Dermis microvascular lymphatic vessel endothelial cell (primary cell): ENCODE measurements at places on chromosomes 11 and 22.

DNA sequence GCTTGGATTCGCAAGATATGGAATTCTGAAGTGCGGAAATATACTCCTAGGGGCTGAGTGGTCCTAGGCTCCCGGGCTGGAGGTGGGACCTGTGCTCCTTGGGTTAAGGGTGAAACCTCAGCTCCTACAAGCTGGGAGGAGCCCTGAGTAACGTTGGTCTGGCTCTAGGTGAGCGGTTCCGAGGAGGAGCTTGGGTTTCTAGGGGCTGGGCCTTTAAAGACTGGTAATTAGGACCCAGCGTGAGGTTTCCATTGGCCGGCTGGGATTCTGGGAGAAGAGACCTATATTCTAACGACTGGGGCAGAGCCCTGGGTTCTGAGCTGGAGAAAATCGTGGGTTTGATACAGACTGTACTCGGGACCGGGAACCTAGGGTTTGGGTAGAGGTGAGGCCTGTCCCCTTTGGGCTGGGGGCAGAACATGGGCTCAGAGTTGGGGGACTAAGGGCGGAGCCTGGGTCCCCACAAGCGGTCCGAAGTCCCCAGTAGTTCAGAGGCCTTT is 882 bp upstream of the MAP4K2 start:
- no peak for DNase-seq

DNA sequence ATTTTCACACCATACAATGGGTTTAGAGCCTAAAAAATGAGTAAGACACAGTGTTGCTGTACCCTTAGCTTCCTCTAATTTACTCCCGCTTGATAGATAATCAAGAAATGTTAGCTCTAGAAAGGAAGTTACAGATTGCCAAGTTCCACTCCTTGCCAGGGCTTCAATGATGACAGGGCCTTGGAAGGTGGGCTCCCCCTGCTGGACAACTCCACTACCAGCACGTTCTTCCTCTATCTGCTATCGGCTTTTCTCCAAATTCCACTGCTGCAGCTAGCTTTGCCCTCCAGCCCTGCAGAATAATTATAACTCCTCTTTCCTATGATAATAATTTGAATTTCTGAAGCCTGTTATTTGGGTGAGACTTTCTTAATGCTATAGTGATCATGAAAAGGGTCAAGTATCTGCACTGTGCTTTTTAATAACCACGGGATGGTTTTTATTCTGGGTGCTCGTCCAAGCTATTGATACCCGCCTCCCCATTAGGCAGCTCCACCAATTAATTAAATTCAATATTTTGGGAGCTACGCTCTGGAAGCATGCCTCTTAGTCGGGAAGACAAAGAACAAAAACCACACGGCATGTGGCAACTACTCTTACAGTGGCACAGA is 9.0 kb downstream of the SYN3 start:
- DNase-seq: peak; percentile 66

DNA sequence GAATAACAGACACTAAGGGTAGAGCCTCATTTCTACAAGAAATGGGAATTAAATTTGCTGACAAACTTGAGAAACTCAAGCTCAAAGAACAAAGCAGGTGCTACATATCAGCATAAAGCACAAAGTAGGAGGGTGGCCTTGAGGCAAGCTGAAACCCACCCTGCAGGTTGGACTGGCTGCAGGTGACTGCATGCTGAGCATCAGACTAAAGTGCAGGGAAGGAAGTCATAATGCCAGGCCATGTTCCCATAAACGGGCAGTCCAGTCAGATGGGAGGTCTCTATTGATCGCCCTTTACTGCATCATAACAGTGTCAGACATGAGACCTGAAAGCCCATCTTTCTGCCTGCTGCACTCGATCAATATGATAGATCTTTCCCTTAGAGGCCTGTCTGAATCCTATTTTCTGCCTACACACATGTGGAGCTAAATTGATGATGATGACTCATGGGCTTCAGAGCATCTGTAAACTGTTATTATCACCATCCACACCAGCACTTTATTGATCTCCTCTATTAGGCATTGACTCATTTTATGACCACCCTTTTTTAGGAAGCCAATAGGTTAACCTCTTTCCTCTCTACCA is 224.5 kb upstream of the DDI1 start:
- no peak for DNase-seq

- DNase-seq: no peak
These were observed 436.9 kb downstream of the GUCY1A2 start for GRCh38 chr11:106581399-106581798.

- no peak for DNase-seq
These were observed 139.0 kb upstream of the GUCY1A2 start for GRCh38 chr11:107157146-107157808.

DNA sequence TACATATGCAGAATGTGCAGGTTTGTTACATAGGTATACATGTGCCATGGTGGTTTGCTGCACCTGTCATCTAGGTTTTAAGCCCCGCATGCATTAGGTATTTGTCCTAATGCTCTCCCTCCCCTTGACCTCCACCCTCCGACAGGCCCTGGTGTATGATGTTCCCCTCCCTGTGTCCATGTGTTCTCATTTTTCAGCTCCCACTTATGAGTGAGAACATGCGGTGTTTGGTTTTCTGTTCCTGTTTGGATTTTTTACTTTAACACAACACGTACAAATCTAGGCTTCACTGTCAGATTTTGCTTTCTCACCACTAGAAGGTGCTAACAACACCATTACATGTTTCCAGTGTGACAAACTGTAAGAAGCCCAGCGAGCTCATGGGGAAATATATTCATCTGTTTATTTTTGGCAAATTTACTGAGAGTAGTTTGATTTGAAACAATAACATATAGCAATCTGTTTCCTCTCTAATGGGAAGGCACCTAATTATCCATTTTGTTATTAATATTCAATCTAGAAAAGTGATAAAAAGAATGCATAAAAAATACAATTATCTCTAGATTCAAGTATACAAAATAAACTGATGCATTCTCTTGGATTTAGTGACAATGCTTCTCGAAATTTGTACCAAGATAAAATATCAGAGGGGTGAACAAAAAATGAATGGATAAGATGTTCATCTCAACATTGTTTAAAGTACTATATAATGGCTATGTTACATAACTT is 23.2 kb upstream of the BIRC3 start:
- peak; percentile 60 for DNase-seq

GRCh38 chr11:45597097-45597496 is 68.3 kb downstream of the CHST1 start:
- DNase-seq: no peak

DNA sequence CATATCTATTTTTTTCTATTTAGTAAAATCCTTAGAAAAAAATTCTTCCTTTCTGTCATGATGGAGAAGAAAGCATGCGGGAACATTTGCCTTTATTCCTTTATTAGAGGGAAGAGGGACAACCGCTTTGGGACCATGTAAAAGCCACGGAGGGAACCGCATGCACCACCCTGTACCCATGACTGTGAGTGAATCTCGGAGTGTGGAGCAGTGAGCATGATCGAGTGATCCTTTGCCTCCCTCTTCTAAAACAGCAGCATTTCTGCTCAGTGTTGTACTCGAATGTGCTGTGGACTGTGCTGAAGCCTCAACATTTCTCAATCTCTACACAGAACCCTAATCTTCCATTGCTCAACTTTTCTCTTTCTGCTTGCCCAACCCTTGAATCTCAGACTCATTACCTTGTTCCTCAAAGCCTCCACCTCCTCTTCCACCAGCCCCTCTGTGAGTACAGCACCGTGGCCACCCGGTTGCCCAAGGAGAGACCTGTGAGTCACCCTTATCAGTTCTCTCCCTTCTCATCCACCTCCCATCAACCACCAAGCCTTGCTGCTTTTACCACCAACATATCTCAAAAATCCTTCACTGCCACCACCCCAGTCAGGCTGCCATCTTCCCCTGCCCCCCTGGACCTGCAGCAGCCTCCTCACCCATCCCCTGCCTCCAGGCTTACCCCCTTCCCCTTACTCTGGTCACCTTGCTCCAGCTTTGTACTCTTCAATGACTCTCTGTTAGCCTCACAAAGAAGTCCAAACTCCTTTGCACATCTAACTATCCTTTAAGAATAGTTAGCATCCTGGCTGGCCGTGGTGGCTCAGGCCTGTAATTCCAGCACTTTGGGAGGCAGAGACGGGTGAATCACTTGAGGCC is 103.1 kb downstream of the NAT10 start:
- DNase-seq: no peak

DNA sequence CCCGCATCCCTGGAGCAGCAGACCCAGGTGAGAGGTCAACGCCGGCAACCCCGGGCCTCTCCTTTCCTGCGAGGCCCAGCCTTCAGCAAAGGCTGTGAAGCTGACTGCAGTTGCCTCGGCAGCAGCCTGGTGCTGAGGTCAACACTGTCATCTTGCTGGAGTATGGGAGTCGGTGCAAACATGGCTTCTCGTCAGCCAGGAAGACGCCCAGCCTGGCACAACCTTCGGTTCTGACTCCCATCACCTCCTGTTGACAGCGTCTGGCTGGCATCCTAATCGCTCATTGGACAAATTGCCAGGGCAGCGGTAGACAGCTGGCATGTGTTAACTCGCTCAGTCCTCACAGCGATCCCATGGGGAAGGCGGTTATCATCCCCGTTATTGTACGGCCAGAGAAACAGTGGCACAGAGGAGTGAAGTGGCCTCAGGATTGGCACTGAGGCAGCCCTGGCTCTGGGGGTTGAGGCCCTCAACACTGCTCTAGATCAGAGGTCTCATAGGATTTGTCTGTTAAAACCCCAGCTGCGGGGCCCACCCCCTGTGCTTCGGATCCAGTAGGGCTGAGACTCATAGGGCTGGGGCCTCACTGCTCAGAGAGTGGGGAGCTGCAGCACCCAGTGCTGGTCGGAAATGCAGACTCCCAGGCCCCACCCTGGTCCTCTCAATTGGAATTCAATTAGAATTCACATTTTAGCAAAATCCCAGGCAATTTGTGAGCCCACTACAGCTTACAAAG is 39.3 kb upstream of the TP53I11 start:
- DNase-seq: no peak

DNA sequence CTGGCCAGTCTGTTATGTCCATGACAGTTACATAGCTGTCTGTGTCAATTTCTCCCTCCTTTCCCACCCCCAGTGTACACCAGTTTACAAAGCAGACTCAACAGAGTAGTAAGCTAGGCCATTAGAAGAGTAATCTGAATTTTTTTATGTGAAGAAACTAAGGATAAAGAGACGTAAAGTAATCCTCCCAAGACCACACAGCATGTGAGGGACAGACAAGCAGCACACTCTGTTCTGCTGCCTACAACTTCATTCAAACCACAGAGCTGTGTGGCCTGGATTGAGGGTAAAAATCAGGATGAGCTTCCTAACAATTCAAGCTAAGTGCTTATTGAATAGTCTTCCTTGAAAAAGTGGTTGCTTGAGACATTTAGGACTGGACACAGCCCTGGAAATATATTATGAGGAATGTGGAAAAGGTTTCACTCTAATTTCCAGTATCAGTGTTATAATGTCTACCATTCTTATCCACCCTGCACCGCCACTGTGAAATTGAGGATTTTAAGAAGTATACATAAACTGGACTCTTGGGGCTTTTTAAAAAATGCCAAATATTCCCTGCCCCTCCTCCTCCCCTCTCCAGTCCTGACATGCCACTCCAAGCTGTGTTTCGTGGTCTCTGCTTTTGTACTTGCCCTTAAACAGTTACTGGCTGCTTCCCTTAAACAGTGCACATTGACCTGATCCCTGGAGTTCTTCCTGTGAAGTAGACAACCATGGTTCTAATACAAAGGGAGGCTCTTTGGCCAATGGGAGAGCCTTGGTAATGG is 40.9 kb downstream of the EXT2 start:
- no peak for DNase-seq

DNA sequence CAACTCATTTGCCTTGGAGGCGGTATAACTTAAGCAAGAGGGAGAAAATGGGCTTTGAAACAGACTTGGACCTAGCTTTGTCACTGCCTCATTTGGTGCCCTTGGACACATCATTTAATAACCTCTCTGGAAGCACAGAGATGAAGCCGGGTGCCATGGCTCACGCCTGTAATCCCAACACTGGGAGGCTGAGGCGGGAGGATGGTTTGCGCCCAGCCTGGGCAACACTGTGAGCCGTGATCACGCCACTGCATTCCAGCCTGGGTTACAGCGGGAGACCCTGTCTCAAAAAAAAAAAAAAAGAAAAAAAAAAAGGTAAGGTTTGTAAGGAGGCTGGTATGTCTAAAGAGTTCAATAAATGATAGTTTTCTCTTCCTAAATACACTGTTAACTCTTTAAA is 806 bp downstream of the COA4 start:
- no peak for DNase-seq

GRCh38 chr11:122656073-122656630 is 630 bp downstream of the UBASH3B start:
- DNase-seq: peak; percentile 81

- DNase-seq: peak; percentile 68
These were observed 44.7 kb downstream of the CCDC90B start for GRCh38 chr11:83241291-83241946.

- no peak for DNase-seq
These were observed 46.0 kb upstream of the PPARA start for GRCh38 chr22:46104170-46104880.

- no peak for DNase-seq
These were observed 47.8 kb downstream of the BRSK2 start for GRCh38 chr11:1437500-1437899.

DNA sequence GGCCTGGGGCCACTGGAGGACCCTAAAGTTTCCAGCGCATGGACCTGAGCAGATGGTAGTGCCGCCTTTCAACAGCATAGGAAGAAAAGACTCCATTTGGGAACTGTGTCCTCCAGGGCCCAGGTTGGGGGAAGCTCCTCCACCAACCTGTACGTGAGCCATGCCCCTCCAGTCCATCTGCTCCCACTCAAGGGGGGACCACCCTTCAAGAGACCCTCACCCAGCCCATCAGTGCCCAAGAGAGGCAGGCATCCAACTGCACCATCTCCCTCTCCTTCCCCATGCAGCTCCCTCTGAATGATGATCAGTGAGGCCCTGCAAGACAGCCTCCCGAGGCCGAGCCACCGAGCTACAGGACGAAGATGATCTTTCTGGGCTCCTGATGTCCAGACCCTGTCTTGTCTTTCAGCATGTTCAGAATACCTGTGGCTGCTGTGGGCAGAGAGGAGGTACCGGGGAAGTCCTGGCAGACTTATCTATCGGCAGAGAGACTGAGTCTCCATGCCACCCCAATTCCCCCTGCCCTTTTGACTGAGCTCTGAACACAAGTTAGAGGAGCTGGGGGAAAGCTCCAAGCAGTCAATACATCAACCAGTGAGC is 25.0 kb upstream of the JAM3 start:
- no peak for DNase-seq

- no peak for DNase-seq
These were observed 121.2 kb upstream of the TIMP3 start for GRCh38 chr22:32680277-32680676.

GRCh38 chr11:18259259-18259658 is 6.8 kb upstream of the SAA1 start:
- DNase-seq: no peak

GRCh38 chr11:46655631-46656030 is 38.3 kb downstream of the ATG13 start:
- DNase-seq: no peak

- peak; percentile 63 for DNase-seq
These were observed 33.1 kb downstream of the DDX10 start for GRCh38 chr11:108697872-108698473.

- DNase-seq: no peak
These were observed 27.2 kb upstream of the TTC28 start for GRCh38 chr22:28706845-28707244.
